ENCODE measurements at places on chromosomes 3 and 15.

- DNase-seq, result no peak
Observed at GRCh38 chr3:138942861-138943623, 3.9 kb downstream of the FOXL2 start.

DNA sequence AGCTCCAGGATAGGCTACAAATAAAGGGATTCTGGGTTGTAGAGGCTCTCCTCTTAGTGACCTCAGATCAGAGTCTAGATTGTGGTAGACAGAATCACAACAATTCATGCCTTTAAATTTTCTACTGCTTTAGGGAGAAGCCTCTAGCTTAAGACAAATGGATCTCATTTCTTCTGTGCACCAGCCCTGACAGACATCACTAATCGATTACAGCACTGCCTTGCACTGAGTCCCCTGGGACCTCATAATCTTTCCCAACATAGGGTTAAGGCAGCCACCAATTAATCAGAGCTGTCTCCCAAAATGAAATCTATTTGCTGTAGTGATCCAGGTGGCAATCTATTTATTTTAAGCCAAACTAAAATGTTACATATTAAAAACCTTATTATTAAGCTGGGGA lies 436.5 kb upstream of the WNT5A start:
- no peak for DNase-seq

DNA sequence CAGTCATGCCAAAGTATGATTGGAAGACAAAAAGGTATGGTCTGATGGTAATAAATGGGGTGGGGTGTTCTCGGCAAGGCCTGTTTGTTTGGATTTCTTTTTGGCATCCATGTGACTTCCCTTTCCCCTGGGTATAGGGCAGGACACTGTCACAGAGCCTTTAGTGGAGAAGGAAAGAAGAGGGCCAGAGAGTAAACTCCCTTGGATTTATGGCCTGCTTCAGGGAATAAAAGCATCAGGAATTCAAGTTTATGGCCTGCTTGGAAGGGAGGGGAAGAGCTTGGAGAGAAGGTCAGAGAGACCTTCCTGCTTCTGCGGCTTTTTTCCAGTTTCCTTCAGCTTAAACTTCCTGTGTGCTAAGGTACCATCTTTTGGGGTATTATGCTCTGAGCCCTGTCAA lies 179.4 kb upstream of the ADAMTS9 start:
- no peak for DNase-seq

DNA sequence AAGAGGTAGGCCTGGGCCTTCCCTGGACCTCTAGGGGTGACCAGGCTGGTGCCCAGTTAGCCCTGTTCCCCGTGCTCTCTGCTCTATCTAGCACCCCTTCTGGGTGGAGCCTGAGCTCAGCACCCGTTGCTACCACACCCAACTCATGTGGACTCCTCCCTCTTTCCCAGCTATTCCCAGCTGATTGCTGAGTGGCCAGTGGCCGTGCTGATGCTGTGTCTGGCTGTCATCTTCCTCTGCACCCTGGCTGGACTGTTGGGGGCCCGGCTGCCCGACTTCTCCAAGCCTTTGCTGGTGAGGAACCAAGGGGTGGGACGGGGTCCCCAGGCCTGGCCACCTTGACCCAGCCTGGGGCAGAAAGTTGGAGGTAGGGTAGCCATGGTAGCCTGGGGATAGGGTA lies 6.2 kb downstream of the DISP2 start:
- no peak for DNase-seq

DNA sequence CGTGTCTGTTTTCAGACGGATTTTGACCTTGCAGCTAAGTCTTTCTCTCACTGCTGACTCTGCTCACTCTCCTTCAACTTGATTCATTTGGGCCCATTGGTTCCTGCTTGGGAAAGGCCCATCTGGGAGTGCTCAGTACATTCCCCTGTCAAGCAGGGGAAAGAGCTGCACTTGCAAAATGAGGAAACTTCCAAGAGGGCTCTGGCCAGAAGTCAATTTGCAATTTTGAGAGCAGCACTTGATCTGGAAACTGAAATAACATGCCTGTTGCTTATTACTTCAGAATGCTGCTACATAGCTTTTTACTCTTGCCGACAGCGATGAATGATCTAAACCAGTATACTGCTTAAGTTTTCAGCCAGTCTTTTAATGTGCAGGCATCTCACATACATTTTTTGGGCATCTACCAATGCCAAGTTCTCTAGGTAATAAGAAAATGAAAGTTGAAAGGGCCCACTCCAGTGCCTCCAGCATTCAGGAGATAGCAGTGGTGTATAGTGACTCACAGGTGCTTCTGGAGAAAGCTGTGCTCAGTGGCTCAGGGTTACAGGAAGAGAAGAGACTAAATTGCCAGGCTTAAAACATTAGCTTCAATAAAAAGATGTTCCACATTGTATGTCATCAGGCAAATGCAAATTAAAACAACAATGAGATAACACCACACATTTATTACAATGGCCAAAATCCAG lies 70.1 kb upstream of the RORA start:
- DNase-seq, result no peak

DNA sequence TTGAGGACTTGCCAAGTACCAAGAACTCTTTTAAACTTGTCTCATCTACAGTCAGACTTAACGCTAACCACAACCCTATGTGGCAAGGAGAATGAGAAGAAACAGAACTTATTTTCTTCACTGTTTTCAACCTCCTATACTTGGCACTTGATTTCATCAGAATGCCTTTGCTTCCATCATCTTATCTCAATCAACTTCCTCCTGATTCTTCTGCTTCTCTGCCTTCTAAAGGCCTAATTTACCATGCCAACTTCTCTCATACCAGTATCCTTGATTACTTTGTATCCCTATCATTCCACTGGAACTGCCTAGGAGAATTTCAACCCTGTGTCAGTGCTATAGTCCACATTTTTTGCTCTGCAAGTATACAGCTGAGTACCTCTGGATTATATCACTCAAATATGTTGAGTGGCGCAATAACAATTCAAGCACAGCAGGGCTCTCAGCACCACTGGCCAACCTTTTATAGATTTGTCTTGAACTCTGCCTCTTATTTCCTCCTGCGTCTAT lies 413.6 kb downstream of the ROBO1 start:
- DNase-seq, result no peak

DNA sequence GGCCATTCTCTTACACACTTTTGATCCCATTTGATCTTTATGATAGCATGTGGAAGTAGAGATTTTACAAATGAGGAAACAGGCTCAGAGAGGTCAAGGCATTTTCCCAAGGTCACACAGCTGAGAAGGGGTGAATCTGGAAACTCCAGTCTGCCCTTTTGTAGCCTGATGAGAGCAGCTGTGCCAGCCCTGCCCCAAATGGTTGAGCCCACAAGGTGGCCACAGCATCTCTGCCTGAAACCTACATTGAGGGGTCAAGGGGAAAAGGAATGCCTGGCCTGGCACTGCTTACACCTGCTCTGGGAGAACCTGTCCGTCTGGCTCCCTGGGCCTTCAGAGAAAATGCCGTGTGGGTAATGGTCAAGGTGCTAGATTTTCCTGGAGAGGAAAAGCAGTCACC lies 200.2 kb upstream of the LINGO1 start:
- no peak for DNase-seq

DNA sequence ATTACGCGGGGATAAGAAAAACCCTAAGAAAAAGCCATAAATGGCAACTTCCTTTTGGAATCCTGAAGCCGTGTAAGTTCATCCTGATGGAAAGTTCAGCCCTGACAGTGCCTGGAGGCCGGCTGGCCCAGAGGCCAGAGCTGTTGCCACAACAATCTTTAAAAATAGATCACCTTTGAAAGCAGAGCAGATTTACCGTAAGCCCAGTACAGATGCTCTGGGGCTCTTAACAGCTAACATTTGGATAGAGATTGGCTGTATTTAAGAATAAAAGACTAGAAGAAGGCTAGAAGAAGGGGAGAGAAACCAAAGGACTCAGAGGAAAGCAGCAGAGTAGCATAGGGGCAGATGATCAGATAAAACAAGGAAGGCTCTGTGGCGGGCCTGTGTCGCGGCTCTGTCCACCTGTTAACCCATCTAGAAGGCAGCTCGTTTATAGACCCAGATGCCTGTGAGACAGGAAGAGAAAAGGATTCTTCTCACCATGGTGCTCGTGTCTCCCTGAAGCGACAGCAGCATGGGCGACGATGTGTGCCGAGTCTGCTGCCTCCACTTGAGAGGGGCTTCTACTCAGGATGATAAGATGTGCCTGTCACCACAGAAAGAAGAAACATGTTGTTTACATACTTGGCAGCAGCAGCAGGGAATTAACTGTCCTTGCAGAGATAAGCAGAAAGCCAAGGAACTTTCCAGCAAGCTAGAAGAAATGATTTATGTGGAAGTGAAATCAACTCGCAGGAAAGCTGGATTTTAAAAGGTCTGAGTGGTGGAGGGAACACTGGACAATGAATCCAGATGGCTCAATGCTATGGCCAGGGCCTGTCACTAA lies 69.9 kb downstream of the SYNM start:
- DNase-seq, result no peak

DNA sequence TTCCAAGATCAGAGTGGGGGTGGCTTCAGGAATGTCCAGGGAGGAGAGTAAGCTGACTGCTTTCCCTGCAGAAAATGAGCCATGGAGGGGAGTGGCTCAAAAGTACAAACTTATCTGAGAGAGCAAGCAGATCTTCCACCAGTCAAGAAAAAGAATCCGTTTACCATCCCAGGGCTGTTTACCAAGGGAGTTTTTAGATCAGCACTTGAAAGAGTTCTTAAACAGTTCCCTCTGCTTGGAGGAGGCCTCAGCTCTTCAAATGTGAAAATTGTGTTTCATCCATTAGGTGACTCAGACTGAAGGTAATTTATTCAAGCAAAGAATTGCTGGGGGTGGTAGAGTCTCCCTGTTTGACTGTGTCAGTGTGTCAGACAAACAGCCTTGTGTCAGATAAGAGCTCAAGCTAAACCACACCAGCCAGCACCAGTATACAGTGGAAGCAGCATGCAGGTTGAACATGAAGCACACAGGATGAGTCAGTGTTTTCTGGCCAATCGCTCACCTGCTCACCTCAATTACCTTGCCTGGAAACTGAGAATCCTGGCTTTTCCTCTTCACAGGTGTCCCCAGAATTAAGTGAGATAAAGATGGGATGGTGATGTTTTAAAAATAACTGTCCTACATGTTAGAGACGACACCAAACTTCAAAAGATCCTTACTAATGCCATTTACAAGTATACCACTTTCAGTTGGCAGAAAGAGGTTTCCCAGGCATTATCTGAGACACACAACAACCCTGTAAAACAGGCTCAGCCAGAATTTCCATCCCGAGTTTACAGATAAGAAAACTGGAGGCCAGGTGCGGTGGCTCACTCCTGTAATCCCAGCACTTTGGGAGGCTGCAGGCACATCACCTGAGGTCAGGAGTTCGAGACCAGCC lies 21.7 kb downstream of the SH3BP5 start:
- peak; percentile 64 for DNase-seq

- DNase-seq, result no peak
Observed at GRCh38 chr3:134237454-134238145, 13.1 kb downstream of the RYK start.

DNA sequence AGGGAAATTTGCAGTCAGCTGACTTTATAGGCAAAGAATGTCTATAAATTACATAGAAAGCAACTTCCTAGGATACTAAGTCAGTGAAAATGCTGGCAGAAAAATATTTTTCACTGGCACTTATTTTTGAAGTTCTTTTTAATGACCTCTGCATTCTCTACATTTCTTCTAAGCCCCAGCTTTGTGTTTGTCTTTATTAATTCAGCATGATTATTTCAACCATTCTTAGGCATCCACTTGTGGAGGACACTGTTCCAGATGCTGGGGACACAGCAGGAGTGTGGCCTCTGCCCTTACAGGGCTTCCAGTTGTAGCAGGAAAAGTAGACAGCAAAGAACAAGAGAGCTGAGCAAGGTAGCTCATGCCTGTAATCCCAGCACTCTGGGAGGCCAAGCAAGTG lies 15.0 kb downstream of the LRRK1 start:
- DNase-seq, result no peak

- no peak for DNase-seq
Observed at GRCh38 chr3:29802057-29802456, 521.2 kb downstream of the RBMS3 start.

DNA sequence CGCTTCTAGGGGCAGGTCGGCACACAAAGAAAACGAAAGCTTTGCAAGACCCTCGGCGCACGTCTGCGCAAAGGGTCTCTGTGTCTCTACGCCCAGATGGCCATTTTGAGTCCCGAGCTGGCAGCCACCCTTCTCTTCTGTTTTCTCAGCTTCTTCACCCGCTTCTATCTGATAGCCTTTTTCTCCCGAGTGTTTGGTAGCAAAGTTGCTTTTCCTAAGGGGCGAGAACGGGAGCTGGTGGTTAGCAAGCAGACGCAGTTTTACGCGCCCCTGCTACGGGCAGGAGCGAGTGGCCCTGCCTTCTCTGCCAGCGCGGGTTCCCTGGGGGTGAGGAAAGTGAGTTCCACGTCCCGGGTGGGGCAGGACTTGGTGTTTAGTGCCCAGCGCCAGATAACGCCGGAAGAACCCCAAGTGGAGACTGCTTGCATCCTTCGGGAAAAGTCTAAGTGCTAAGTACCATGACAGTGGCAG lies 2.9 kb upstream of the MKRN2 start:
- no peak for DNase-seq

DNA sequence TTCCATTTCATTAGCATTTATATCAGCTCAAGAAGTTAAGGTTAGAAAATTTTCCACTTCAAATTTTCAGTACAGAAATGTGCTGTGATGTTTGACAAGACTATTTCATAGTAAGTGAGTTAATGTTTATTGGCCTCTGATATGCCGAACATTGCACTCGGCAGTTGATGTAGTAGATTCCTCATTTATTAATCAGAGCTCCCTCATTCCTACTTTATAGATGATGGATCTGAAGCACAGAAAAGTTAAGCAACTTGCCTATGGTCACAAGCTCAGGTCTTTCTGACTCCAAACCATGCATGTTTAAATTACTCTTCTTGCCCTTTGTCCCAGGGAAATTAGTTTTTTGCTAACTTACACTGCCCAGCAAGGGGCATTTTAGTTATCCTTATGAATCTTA lies 92.0 kb downstream of the ATG7 start:
- no peak for DNase-seq

GRCh38 chr3:45333549-45333948 lies 54.8 kb upstream of the LARS2 start:
- DNase-seq, result no peak

DNA sequence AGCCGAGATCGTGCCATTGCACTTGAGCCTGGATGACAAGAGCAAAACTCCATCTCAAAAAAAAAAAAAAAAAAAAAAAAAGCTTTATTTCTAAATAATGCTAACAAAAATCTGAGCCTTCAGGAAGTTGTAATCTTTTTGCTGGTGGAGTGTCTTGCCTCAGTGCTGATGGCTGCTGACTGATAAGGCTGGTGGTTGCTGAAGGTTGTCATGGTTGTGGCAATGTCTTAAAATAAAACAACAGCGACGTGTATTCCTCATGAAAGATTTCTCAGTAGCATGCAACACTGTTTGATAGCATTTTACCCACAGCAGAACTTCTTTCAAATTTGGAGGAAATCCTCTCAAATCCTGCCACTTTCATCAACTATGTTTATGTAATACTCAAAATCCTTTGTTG lies 77.4 kb upstream of the PTPRG start:
- DNase-seq, result peak; percentile 14

Data from activated T-helper 2 cell treated with anti-CD3 and anti-CD28 coated beads, Interferon-gamma antibody, Interleukin-2, Interleukin-4, amounts not matched to agents 10 μg/mL and 5 μg/mL and 100 μg/mL, durations not matched to agents 14 hours and 24 hours and 36 hours (primary cell).